ENCODE measurements at places on chromosomes 12 and 14.

- no peak for DNase-seq
Observed at GRCh38 chr12:80442426-80443222, 1.4 kb upstream of the PTPRQ start.

- no peak for DNase-seq
Observed at GRCh38 chr12:107091989-107092641, 1.2 kb downstream of the CRY1 start.

GRCh38 chr12:77788231-77789168 lies 42.2 kb upstream of the NAV3 start:
- DNase-seq = no peak

- DNase-seq = no peak
Observed at GRCh38 chr14:46581036-46581671, 70.4 kb downstream of the RPL10L start.

GRCh38 chr14:39576736-39577135 lies 144.5 kb upstream of the FBXO33 start:
- no peak for DNase-seq

GRCh38 chr12:104457746-104458693 lies 1.3 kb downstream of the CHST11 start:
- no peak for DNase-seq

- no peak for DNase-seq
Observed at GRCh38 chr12:81944886-81945285, 185.7 kb upstream of the PPFIA2 start.

- no peak for DNase-seq
Observed at GRCh38 chr14:84477996-84478395, 1051.9 kb upstream of the FLRT2 start.

DNA sequence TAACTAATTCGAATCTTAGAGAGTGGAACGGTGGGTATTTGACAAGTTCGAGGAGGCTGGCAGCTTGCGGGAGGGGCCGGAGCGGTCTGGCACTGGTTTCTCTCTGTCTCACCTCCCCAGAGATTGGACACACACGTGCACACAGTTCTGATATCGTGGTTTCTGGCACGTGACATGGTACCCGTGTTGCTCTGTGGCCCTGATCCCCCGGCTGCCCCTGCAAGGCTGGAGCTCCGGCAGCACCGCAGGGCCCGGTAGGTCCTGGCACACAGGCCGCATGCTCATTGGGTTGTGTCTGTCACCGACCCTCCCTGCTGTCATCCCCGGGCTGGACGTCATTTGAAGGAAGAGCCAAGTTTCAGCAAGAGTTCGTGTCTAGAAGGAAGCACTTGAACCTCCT lies 82.7 kb downstream of the PPP2R5C start:
- no peak for DNase-seq

DNA sequence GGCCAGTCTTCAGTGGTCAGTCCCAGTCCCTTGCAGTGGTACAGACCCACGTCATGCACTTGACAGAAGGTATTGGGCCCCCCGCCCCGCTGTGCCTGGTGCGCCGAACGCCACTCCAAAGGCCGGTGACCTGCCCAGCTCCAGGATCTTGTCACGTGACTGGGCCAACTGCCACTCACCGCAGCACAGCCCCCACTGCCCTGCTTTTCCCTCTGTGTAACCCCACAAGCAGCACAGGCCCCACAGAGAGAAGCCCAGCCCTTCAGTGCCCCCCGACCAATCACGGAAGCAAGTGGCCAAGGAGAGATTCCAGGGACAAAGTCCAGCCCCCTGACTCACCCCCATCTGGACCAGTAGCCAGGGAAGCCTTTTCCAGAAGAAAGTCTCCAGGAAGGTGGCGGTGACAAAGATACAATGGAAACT lies 498 bp downstream of the GPR132 start:
- DNase-seq = no peak

- DNase-seq = no peak
Observed at GRCh38 chr12:124586756-124587155, 19.3 kb upstream of the NCOR2 start.

- DNase-seq = no peak
Observed at GRCh38 chr14:88437658-88438057, 52.2 kb downstream of the SPATA7 start.

GRCh38 chr12:96044017-96044942 lies 8.9 kb upstream of the LTA4H start:
- no peak for DNase-seq

- no peak for DNase-seq
Observed at GRCh38 chr12:64006211-64006825, 161.8 kb downstream of the SRGAP1 start.

DNA sequence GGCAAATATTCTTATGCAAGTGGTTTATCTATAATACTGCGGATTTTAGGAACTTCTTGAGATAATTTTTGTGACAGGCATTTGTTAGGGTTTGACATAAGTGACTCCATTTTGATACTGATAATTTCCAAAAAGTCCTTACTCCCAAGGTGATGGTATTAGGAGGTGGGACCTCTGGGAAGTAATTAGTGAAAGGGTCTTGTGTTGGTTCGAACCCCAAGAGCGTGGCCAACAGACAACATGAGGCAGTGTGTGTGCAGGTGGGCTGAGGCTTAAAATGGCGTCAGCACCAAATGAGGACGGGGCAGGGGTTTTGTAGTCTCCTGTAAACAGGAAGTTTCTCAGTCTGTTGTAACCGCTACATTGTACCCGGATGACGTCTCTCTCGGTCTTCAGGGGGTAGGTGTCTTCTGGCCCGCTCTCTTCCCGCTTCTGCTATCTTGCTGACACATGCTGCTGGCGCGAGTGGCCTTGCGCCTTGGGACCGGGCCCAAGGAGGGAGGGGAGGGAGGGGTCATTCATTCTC lies 1.7 kb upstream of the C12orf43 start:
- DNase-seq = no peak

DNA sequence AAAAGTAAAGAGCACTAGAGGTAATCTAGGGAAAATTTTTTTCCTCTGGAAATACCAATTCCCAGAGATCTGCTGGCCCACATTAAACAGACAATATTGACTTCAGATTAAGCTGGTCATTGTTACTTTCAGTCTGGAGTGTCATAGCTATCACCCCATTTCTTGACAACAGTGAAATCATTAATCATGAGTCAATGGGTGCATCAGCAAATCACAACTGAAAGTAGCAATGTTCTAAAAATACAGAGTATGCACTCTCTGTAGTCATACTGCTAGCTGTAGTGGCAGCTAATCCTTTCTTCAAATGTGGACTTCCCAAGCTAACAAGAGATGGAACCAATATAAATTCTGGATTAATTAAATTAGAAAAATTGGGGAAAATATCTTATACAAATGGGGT lies 129.9 kb downstream of the CPNE8 start:
- no peak for DNase-seq

DNA sequence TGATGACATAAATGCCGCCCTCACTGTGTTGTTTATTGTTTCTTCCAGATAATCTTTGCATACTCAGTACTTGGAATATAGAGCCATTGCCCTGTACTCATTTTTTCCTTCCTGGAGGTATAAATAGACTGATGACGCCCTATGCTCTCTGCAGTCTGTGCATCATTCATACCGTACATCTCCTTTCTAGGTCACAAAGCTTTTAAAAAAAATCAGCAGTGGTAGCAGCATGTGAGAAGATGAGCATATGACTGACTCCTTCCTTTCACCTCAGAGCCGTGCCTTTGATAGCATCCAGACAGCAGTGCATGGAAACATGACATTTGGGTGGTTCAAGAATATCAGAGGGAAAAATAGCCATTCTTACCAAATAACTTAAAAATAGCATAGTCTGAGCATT lies 77.3 kb downstream of the PDE3A start:
- no peak for DNase-seq

DNA sequence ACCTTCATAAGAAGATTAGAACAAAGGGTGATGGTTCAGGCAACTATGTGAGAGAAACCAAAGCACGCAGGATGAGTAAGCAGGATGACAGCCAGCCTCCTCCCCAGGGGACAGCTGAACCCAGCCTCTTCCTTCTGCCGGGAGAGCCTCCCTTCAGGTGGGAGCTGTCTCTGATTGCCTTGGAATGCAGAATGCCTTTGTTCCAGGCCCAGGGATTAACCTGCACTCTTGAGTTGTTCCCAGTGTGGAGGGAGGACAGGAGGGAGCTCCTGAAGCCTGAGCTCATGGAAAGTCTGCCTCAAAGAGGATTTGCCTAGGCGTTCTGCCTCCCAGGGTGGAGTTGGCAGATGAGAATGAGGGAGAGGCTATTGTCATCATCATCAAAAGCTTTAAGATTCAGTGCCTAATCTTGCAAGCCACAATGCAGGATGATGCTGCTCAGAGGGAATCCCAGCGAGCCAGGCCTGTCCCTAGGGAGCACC lies 3.6 kb upstream of the KRT6A start:
- DNase-seq = no peak

DNA sequence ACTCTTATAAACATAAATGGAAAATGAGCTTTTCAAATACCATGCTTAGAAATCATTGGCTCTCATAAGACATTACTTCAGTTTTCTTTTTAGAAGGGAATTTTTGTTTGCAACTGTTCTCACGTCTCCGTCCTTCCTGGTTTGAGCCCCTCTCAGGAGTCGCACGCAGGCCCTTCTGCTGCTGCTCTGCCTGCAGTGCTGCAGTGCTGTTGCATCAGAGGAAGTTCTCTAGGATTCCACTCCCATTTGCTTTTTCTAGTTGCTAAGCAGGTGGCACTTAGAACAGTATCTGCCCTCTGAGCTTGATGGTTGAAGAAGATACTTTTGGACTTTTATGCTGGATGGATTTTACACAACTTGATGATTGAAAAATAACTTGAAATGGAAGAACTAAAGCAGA lies 70.8 kb downstream of the SCN8A start:
- no peak for DNase-seq

DNA sequence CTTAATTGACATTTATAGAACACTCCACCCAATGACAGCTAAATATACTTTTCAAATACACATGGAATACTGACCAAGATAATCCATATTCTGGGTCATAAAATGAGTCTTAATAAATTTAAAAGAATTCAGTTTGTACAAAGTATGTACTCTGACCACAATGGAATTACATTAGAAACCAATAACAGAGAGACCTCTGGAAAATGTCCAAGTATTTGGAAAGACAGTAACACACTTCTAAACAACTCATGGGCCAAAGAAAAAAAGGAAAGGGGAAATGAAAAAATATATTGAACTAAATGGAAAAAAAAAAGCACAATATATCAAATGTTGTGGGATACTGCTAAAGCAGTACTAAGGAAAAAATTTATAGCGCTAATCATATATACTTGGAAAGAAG lies 52.0 kb downstream of the CRACR2A start:
- DNase-seq = no peak

GRCh38 chr14:99581374-99581773 lies 22.6 kb downstream of the CCDC85C start:
- peak; percentile 32 for DNase-seq

DNA sequence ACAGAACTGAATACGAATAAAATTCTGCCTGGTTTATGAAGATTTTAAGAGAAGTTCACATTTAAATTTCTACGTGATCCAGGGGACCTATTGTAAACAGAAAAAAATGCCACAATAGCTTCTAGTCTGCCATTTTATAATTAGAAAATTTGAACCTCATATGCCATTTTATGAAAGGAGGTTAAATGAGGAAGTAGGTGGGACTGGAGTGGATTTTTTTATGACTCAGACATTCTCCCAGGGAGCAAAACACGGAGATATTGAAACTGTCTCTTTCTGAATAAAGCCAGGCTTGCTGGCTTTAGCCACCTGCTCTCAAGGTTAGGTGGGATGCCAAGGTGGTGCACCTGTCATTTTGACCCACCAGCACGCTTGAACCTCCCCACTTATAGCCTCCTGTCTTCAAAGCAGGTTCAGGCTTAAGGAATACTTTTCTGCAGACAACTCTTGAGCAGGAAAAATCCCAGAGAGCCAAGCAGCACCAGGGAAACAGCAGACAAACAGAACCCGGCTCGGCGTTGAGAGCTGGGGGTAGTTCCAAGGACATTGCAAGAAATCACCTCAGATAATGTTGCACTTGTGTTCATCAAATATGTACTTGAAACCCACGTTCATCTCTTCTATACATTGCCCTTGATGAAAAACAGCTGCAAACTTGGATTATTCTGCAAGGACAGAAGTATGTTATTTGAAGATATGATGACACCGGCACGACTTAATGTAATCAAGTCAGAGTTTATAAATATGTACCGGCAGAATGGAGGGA lies 203.7 kb downstream of the PPM1H start:
- DNase-seq = no peak

- DNase-seq = no peak
Observed at GRCh38 chr14:84129941-84130340, 1400.0 kb upstream of the FLRT2 start.

- no peak for DNase-seq
Observed at GRCh38 chr14:103735815-103736545, 20.4 kb downstream of the ZFYVE21 start.

GRCh38 chr12:87280893-87281292 lies 748.3 kb downstream of the C12orf50 start:
- no peak for DNase-seq

- no peak for DNase-seq
Observed at GRCh38 chr14:93686268-93686667, 102.0 kb downstream of the PRIMA1 start.

GRCh38 chr12:6494258-6494743 lies 399 bp downstream of the NCAPD2 start:
- no peak for DNase-seq

DNA sequence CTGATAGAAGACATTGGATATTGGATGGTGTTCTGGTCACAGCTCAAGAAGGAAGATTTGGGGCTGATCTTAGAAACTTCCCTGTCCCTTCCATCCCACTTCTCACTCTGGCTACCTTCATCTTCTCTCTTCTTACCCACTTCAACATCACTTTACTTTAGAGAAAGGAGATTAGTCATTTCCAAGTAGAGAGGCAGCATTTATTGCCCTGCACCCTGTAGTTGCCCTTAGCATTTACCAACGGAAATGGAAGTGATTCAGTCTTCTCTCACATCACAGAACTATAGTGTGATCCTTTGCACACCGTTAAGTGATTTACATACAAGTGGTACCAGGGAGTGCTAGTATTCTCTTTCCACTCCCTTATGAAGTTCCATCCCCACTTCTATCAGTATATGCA lies 52.4 kb downstream of the PHLDA1 start:
- DNase-seq = no peak

DNA sequence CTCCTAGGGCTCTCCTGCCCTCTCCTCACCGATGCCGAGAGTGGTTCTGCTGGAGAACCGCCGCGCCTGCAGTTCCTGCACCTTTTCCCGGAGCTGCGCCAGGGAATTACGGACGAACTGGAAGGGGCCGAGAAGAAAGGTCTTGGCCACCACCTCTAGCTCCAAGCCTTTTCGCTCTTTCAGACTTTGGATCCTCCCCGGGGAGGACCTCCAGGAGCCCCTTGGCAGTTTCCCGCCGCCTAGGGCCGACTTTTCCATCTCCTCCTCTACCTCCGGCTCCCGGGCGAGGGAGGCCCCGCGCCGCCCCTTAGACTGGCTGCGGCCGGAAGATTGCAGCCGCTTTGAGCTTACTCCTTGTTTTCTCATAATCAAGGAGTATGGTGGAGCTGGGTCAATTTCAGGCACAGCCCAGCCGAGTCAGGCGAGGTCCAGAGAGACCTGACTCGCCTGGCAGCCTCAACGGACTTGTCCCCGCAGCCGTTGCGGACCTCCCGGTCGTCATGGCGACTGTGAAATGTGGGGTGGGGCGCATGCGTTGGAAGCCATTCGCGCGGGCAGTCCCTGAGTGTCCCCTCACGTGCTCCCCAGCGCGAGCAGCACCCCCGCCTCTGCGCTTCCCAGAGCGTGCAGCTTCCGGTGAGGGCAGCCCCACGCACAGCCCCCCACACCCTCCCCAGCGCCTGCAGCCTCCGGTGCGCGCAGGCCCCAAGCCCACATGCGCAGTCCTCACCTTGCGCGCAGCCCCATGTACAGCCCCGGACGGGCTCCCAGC lies at the start of gene DPY19L2:
TSS of gene DPY19L2 (minus strand) at position 466 of the 772 bp plus-strand sequence. CDS start at position 366, 100 bp downstream.
- peak; percentile 58 for DNase-seq

Data from hippocampal formation (tissue), 2 donors.